ENCODE measurements at places on chromosomes 7 and 10.

DNA sequence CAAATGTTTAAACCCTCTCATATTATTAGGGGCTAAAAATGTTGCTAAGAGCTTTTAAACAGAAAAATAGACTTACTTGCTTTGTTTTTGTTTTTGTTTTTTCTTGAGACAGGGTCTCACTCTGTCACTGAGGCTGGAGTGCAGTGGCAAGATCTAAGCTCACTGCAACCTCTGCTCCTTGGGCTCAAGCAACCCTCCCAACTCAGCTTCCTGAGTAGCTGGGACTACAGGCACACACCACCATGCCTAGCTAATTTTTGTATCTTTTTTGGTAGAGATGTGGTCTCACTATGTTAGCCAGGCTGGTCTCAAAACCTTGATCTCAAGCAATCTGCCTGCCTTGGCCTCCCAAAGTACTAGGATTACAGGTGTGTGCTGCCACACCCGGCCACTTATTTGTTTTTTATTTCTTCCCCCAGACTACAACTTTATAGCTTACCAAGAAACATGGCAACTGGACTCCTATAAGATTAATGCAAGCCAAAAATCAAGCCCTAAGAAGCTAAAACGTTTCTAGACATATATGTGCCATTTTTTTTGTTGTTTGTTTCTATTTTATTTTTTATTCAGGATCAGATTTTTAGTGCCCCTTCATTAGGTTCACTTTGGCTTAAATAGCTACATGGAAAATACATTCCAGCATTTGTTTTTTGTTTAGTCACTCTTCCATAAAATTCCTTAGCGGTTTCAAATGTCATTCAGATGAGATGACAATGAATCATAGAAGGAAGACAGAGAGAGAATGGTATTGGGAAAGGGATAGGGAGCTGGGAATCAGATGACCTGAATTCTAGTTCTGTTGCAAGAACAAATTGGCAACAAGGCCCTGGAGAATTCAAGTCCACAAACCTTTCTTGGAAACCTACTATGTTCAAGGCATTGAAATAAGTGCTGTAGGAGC, 163.4 kb upstream of the MKLN1 start:
- DNase-seq, result no peak

DNA sequence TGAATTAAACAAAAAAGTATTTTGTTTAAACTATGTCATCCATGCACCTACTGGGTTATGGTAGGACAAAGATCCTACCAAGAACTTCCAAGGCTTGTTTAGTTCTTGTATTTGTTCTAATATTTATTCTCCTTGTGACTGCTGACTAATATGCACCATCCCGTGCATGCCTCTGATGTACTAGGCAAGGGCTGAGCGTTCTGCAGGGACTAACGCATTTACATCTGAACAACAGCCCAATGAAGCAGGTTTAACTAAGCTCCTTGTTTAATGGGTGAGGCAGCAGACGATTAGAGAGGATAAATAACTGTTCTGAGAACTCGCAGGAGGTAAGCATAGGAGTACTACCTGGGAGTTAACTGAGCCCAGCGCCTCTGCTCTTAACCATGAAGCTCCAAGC, 64.9 kb downstream of the KIAA1549 start:
- no peak for DNase-seq

DNA sequence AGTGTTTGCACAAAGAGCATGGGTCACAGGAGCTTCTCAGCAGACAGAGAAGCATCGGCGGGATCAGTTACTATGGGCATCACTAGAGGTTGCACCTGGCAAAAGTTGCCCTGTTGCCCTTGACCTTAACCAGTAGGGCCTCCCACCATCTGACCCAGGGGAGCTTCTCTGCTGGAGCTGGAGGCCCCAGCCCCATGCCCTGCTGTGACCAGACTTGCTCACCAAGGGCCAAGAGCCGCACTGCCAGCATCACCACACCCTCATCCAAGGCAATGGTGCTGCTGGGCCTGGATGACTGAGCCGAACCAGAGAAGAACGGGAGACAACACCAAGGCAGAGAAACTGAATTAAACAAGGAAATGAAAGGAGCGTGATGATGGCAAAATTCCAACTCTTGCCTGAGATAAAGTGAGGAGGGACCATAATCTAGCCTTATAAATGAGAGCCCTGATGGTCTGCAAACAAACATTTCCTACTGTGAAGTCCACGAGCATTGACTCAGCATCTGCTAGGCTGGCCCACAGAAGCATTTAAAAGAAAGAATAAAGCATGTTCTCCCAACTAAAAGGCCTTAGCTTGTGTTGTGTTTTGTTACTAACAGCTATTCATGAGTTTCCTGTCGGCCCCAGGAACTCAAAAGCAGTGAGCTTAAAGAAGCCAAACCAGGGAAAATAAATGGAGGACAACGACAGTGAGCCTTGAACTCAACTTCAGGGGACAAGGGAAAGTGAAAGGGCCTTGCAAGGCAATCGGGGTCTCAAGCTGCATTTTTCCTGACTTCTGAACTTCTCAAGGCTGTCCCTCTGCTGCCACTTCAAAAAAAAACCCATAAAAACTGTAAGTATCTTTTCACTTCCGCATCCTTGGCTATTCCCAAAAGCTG, 60.4 kb downstream of the AFAP1L2 start:
- no peak for DNase-seq

DNA sequence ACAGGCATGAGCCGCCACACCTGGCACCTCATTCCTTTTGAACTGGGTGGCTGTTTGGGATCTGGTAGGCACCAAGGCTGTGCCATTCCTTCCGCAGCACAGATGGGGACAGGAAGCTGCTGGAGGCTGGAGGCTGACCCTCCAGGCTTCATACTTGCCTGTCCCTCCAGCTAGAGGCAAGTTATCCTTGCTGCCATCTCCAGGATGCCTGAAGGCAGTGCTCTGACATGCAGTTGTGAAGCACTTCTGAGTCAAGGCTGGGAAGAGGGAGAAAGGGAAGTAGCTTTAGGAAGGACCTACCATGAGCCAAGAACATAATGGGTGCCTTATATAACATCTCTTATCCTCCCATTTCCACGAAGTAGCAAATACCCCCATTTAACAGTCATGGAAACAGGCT, 9.5 kb downstream of the MARVELD1 start:
- DNase-seq, result no peak

GRCh38 chr10:33136271-33136670, 178.2 kb upstream of the ITGB1 start:
- DNase-seq, result no peak

GRCh38 chr7:26705567-26705966, 158.8 kb downstream of the SKAP2 start:
- no peak for DNase-seq

DNA sequence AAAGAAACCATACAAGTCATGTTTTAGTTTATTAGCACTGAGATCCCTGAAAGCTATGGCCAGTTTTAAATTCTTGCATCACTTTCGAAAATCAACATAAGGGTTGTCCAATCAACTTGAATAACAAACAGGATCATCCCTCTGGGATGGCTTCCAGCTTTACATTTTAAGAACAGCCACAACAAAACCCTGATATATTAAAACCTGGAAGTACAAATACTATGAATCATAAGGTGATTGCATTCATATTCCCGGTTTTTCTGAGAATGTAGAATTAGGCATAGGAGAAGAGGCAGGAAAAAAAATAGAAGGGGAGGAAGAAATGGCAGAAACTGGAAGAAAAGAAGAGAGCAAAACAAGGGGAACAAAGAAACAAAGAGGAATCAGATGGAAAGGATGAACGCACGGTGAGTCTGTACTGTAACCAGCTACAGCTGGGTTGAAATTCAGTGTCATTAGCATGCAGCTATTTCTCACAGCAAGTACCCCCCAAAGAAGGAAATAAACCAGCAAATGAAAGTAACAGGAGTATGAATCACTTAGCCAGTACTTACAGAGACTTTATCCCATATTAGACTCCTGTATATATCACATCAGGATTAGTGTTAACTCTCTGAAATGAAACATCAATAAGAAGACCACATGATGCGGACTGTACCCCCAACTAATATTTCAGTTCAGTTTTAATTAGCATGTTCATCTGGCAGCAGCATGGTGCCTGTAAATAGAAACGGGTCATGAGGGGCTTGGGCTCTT, 301.3 kb downstream of the RNLS start:
- DNase-seq, result no peak

Data from esophagus squamous epithelium (tissue), 5 donors.